K562 (cell line): ENCODE measurements at places on chromosomes 5 and 9.

DNA sequence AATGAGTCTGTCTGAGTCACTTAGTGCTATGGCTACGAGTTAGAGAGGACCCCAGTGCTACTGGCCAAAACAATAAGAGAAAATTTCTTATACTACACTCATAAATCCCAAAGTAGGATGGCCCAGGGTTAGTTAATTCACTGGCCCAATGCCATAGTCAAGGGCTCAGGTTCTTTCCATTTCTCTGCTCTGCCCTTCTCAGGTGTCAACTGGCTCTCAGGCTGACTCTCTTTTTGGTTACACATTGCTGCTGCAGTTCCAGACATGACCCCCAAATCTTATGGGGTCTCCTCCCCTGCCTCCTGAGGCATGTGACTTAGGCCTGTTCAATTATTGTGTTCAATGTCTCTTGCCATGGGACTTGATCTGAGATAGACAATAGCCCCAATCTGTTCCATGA, 70.4 kb downstream of the ARHGEF37 start:
- no peak for DNase-seq

DNA sequence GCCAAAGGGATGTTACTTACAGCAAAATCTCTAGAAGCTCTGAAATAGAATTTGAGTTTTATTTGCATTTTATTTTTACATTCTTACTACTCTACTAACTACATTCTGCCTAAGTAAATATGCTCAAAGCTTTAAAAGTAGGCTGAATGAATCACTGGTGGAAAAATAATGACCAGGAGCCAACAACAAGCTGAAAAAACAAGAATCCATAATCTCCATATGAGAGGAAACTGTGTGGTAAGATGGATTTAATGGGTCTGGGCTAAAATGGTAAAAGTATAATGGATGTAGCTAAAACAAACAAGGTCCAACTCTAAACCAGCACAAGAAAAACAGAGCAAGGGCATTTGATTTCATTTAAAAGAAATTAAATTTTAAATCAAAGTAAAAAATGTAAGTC, 525.8 kb upstream of the FTMT start:
- DNase-seq: no peak

DNA sequence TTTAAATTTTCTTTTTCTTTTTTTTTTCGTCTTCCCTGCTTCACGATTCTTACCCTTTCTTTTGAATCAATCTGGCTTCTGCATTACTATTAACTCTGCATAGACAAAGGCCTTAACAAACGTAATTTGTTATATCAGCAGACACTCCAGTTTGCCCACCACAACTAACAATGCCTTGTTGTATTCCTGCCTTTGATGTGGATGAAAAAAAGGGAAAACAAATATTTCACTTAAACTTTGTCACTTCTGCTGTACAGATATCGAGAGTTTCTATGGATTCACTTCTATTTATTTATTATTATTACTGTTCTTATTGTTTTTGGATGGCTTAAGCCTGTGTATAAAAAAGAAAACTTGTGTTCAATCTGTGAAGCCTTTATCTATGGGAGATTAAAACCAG, 352.2 kb downstream of the NTRK2 start:
- no peak for DNase-seq

DNA sequence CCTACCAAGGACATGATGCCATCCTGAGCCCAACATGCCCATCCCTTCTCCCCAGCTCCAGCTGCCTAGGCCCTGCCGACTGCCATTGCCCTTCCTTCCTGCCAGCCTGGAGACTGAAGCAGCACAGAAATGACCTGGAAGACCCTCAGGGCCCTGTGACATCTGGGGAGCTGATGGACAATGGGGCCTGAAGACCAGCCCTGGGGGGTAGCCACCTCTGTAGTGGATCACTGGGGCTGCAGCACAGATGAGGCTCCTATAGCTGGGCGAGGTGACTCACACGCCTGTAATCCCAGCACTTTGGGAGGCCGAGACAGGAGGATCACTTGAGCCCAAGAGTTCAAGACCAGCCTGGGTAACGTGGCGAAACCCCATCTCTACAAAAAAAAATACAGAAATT, 86.6 kb downstream of the VAV2 start:
- DNase-seq: no peak

GRCh38 chr5:30390095-30390494, 803.4 kb upstream of the CDH6 start:
- no peak for DNase-seq

DNA sequence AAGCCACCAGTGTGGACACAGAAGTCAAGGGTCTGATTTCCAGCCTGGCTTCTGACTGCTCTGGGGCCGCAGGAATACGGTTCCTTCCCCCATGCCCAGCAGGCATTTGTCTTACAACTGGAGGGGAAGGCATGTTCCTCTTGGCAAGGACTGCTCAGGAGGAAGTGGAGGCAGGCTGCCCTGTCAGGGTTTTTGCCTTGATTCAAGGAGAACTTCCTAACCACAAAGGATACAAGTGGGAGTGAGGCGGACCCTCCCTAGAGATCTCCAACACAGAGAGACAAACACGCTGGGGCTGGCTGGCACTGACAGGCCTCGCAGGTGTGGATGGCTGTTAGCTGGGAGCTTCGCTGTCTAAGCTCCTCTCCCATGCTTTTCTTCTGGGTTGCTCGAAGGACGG, 19.1 kb downstream of the TGFBI start:
- no peak for DNase-seq
